ENCODE measurements at places on chromosomes 4 and X.

DNA sequence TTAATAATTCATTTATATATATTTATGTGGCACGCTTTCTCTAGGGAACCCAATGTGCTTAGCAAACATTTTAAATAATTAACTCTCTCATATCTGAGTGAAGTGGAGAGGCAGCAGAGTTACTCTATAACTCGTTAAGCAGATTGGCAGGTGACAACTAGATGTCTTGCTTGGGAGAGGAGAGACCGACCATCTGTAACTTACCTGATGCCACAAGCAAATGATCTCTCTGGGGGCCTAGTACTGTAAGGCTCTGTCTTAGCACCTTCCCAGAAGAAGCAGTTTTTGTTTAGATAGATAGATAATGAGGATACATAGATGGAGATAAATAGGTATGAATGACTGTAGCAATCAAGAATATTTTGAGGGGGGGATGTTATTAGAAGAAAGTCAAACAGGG, 11.9 kb upstream of the SEL1L3 start:
- DNase-seq: no peak

GRCh38 chrX:13940671-13941070, 89.0 kb downstream of the GEMIN8 start:
- DNase-seq: no peak

DNA sequence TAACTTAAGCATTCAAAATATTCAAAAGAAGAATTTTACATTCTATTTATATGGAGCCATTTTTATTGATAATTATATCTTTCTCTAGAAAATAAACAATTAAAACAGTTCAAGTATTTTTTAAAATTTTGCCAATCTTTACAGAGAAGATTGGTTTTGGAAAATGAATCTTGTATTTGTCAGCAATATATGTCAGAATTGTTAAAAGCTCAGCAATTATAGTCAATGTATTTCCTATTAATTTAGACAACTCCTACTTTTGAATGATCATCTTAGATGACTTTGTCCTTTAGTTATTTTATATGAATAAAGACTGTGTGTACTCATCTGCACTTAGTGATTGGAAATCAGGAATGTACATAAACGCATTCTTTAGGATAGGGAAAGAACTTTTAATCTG, 223.9 kb upstream of the MAD2L1 start:
- DNase-seq: no peak

DNA sequence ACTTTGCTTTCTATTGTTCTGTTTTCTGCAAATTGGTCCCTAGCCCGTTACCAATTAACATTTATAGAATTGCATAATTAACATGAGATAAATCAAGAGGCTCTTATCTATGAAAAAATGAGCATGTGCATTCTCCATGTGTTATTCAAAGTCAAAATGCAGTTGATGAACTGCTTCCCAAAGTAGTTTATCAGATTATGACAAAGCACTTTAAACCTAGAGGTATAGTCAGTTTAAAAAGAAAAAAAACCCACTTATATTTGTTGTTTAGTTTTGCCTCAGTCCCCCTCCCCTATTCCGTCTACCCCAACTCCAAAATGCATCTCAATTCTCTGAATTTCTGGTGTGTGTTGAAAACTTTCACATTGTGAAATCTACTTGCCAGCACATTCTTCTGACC, 119.5 kb downstream of the ATXN3L start:
- no peak for DNase-seq

- DNase-seq: no peak
Observed at GRCh38 chrX:40005292-40006011, 92.3 kb downstream of the BCOR start.

DNA sequence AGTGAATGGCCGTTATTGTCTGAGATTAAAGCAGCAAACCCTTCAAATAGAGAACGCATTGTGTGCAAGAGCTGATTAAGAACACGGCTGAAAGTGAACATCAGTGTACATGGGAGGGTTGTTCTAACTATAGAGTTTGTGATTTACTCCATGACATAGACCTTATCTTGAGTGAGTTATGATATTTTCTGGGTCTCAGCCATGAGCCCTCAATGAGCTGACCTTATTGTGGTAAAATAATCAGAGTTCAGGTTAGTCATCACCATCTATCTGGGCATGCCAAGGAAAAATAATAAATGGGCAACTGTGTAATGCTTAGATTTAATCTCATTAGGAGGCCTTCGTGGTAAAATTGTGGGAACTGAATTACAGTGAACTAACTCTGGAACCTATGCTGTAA, 33.2 kb upstream of the CLDN24 start:
- DNase-seq: no peak

- DNase-seq: no peak
Observed at GRCh38 chrX:124232523-124233201, 99.8 kb upstream of the TEX13D start.

GRCh38 chr4:14918336-14918735, 83.9 kb upstream of the CPEB2 start:
- DNase-seq: no peak

GRCh38 chr4:85780664-85781063, 305.7 kb downstream of the ARHGAP24 start:
- no peak for DNase-seq

GRCh38 chr4:121053601-121054143, 18.7 kb downstream of the NDNF start:
- DNase-seq: no peak

DNA sequence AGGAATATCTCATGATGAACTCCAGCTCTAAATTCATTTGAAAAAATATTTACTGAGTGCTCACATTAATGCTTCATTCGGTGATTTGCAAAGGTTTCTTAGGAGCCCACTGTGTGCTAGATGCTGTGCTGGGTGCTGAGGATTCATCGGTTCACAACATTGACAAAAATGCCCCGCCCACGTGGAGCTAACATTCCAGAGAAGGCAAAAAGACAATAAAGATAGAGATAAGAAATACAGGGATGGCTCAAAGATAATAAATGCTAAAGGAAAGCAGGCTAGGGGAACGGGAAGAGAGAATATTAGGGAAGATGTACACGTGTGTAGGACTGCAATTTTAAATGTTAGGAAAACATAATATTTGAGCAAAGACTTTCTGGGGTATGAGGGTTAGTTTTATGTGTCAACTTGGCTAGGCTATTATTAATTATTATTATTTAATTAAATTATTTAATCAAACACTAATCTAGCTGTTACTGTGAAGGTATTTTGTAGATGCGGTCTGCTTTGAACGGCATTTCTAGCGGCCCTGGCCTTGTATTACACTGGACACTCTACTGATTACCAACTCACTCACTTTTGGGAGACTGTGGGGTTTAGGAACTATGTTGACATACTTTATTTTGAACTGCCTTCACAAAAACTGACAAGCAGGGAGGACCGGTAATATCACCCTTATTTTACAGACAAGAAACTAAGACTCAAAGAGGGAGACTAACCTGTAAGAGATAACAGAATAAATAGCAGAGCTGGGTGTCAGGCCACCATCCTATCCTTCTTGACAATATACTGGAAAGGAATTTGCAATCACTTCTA, 61.9 kb upstream of the IRF2 start:
- no peak for DNase-seq

DNA sequence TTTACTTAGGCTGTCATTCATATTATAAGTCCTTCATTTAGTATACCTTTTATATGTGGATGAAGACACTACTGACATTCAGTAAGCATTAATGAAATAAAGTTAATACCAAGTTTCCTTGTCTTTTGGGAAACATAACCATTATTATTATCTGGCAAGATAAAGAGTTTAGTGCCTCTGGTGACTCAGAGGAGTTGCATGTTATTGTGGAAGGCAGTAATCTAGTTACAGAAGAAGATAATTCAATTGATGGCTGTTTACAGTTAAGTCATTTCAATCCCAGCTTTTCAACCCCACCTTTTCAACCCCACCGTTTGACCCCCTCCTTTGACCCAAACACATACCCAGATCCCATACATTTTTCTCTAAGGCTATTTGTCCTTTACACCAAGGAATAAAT, 143.8 kb downstream of the FANCB start:
- no peak for DNase-seq

GRCh38 chr4:95204267-95204844, 344.4 kb downstream of the UNC5C start:
- no peak for DNase-seq

GRCh38 chr4:24856586-24856985, 56.3 kb downstream of the CCDC149 start:
- DNase-seq: no peak

GRCh38 chr4:145248502-145248901, 68.1 kb upstream of the OTUD4 start:
- no peak for DNase-seq

DNA sequence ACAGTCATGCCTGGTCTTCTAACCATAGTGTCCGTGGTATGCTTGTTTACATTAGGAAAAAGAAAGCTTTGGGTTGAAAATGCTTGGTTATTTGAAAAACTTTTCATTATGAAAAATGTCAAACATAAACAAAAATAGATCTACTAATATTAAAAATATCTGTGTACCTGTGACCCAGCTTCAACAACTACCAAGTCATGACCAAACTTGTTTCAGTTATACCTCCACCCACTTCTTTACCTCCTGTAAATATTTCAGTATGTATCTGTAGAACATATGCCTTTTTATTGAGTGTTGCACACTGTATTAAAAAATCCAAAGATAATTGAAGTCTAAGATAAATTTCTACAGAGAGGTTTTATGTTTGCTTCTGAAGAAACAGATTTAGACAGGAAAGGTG, 153.7 kb upstream of the GYPA start:
- DNase-seq: no peak

GRCh38 chr4:6017030-6017429, 1.2 kb downstream of the C4orf50 start:
- no peak for DNase-seq
